ENCODE measurements at places on chromosomes 11 and 22. TPM values are rescaled to one million over a fixed set of nuclear protein-coding genes. Genes with fewer than 3 reads are reported as not detected.
A peak's percentile ranks its signal among the peaks of the same experiment; 100 is the strongest.

DNA sequence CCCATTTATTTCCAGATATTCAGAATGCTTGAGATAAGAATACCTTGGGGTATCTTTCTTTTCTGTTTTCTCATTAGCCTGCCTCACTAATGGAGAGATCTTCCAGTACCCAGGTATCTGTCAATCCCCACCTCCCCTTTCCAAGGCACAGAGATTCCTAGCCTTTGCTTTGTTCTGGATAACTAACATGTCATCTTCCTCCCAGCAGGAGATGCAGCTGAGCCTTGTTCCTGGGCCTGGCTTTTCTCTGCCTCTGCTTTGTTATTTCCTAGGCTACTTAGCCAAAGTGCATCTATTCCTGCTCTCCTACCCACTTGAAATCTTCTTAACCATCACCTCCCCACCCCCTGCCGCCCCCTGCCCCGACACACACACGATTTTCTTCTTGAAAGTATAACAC, 297.1 kb downstream of the NELL1 start:
- H3K36me3 ChIP-seq = no peaks in the 10 kb centered on the region
- H3K4me3 ChIP-seq = no peak overlapping the region
- H3K27ac ChIP-seq = no peak overlapping the region
- H3K4me1 ChIP-seq = no peaks in the 10 kb centered on the region
- no peak for DNase-seq

GRCh38 chr11:75230621-75231020, 10.0 kb upstream of the TPBGL start:
- H3K36me3 ChIP-seq = no peaks in the 10 kb centered on the region
- no peak overlapping the region for H3K27ac ChIP-seq
- no peaks in the 10 kb centered on the region for H3K4me1 ChIP-seq
- H3K27me3 ChIP-seq = no peaks in the 10 kb centered on the region

- H3K4me3 ChIP-seq = no peak overlapping the region
- H3K27me3 ChIP-seq = no peaks in the 10 kb centered on the region
- no peak overlapping the region for H3K27ac ChIP-seq
- peaks cover 4% of the 10 kb centered on the region for H3K4me1 ChIP-seq
- no peaks in the 10 kb centered on the region for H3K36me3 ChIP-seq
Measured at GRCh38 chr11:76268498-76268897, 62.2 kb upstream of the WNT11 start.

GRCh38 chr11:130247319-130247718, 67.4 kb downstream of the ZBTB44 start:
- no peak for DNase-seq
- no peaks in the 10 kb centered on the region for H3K36me3 ChIP-seq
- no peak overlapping the region for H3K27ac ChIP-seq
- H3K4me1 ChIP-seq = peaks cover 7% of the 10 kb centered on the region
- H3K4me3 ChIP-seq = no peak overlapping the region
- no peaks in the 10 kb centered on the region for H3K27me3 ChIP-seq

DNA sequence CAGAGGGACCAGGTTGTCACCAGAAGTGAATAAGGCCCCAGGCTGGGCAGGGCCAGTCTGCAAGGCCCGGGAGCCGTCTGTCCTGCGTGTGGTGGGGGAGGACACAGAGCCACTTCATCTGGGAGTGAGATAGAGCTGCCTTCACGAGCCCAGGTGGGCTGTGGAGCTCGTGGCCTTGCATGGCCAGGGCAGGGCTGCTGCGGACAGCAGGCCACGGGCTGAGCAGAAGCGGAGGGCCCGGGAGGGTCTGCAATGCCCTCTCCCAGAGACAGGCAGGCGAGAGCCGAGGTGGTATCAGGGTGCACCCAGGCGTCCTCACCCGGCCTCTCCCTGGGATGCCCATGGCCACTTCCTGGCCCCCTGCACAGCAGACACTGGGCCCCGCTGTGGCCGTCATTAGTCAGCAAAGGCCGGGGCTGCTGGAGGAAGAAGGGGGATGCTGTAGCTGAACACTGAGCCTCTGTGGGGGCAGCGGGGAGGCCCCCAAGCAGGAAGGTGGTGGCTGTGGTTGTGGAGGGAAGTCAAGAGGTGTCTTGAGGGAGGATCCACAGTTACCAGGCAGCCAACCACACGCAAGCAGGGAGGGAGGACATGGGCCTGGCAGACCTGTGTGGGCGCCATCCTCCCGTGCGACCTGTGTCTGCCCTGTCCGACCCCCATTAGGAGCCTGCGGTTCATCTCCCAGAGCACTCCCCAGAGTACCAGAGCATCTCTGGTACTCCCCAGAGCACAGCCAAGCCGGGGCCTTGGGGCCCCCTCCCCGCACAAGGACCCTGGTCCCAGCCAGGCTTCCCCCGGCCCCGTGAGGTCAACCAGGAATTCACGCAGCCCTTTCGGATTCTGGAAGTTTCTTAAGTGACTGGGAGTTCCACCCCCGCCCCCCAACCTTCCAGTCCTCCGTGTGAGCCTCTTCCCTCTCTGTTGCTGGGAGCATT, 1109.5 kb downstream of the BRD1 start:
- H3K4me3 ChIP-seq = no peak overlapping the region
- no peaks in the 10 kb centered on the region for H3K27me3 ChIP-seq
- no peaks in the 10 kb centered on the region for H3K4me1 ChIP-seq
- no peak for DNase-seq
- H3K36me3 ChIP-seq = no peaks in the 10 kb centered on the region
- no peak overlapping the region for H3K27ac ChIP-seq

DNA sequence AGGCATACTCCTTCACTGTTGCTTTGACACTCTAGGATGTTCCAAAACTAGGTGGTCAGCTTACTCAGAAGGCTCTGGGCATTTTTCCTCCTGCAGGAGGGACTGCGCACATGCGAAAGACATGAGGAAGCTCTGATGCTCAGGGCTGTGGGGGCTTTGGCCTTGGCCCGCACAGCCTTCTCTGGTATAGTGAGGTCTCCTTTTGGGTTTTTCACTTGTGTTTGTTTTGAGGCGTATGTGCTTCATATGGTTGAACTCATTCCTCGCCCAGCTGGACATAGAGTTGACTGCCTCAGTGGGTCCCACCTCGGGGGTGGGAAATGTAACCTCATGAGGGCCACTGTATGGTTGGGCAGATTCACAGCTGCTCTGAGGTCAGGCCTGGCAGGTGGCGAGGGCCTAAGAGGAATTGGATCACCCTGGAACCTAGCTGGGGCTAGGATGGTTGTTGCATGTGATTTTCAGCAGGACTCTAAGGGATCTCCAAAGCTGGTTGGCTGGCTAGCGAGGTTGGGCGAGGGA, 63.7 kb downstream of the PTPRJ start:
- H3K36me3 ChIP-seq = no peaks in the 10 kb centered on the region
- H3K27me3 ChIP-seq = no peaks in the 10 kb centered on the region
- peak overlapping the region; percentile 73 for H3K27ac ChIP-seq
- DNase-seq = no peak

GRCh38 chr11:126280595-126280994, 2.3 kb upstream of the TIRAP start:
- H3K4me1 ChIP-seq = peaks cover 37% of the 10 kb centered on the region
- H3K27ac ChIP-seq = peak overlapping the region; percentile 19
- peaks cover 20% of the 10 kb centered on the region for H3K36me3 ChIP-seq
- no peak overlapping the region for H3K4me3 ChIP-seq
- no peaks in the 10 kb centered on the region for H3K27me3 ChIP-seq
- no peak for DNase-seq

- H3K4me3 ChIP-seq = no peak overlapping the region
- no peaks in the 10 kb centered on the region for H3K4me1 ChIP-seq
- no peak overlapping the region for H3K27ac ChIP-seq
Measured at GRCh38 chr22:50357756-50358155, 14.6 kb downstream of the PPP6R2 start.

GRCh38 chr11:43404836-43405479, 46.2 kb downstream of the TTC17 start:
- H3K36me3 ChIP-seq = peaks cover 30% of the 10 kb centered on the region
- no peak for DNase-seq
- H3K4me1 ChIP-seq = no peaks in the 10 kb centered on the region
- H3K4me3 ChIP-seq = no peak overlapping the region
- no peaks in the 10 kb centered on the region for H3K27me3 ChIP-seq
- H3K27ac ChIP-seq = no peak overlapping the region

DNA sequence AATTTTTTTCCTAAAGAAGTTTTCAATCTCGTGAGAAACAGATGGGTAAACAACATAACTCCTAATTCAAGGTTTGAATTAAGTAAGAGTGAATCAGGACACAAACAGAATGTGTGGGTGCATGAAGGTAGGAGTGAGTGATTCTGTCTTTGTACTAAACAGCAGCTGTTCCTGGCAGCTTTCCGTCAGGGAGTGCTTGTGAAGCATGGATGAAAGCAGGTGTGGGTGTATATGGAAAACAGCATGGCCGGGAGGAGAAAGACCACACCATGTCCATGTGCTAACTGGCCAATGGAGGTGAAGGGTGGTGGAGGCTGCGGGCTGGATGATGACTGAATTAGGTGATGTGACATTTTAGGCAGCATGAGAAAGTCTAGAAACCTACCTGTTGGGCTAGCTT, 49.6 kb downstream of the BARX2 start:
- no peaks in the 10 kb centered on the region for H3K27me3 ChIP-seq
- no peak for DNase-seq
- no peak overlapping the region for H3K27ac ChIP-seq
- H3K4me3 ChIP-seq = no peak overlapping the region
- no peaks in the 10 kb centered on the region for H3K4me1 ChIP-seq

DNA sequence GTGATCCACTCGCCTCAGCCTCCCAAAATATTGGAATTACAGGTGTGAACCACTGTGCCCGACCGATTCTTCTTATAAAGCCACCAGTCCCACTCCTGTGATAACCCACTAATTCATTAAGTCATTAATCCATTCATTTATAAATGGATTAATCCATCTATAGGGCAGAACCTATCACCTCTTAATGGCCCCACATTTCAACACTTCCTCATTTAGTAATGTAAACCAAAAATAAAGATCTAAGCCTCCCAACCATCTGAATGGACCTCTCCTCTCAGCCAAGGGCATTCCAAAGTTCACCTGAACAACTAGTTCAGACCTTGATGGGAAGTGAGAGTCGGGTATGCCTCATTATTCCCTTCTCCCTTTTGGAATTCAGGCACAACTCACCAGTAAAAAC, 9.9 kb upstream of the MRPL11 start:
- no peaks in the 10 kb centered on the region for H3K36me3 ChIP-seq
- no peaks in the 10 kb centered on the region for H3K27me3 ChIP-seq
- no peak overlapping the region for H3K4me3 ChIP-seq
- no peaks in the 10 kb centered on the region for H3K4me1 ChIP-seq

DNA sequence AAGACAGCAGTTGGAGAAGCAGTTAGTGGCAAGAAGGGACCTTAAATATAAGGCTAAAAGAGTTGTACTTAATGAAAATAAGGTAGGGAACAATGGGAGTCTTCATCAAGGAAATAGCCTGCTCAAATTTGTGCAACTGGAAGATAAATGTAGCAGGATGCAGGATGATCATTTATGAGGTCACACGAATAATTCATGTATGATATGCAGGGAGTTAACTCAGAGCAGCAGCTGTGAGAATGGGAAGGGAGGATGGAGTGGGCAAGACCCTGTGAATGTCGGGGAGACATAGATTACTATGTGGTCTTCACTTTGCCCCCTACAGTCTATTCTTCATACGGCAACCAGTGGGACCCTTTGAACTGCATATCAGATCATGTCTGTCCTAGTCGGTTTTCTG, 25.2 kb upstream of the BMAL1 start:
- no peaks in the 10 kb centered on the region for H3K36me3 ChIP-seq
- H3K27me3 ChIP-seq = no peaks in the 10 kb centered on the region
- H3K4me3 ChIP-seq = no peak overlapping the region
- no peak for DNase-seq

GRCh38 chr11:96200243-96200642, 142.8 kb downstream of the MAML2 start:
- no peak for DNase-seq
- peaks cover 41% of the 10 kb centered on the region for H3K4me1 ChIP-seq
- H3K36me3 ChIP-seq = no peaks in the 10 kb centered on the region
- H3K4me3 ChIP-seq = no peak overlapping the region
- H3K27me3 ChIP-seq = no peaks in the 10 kb centered on the region

- no peaks in the 10 kb centered on the region for H3K4me1 ChIP-seq
- H3K4me3 ChIP-seq = no peak overlapping the region
- no peaks in the 10 kb centered on the region for H3K27me3 ChIP-seq
- no peak overlapping the region for H3K27ac ChIP-seq
- no peak for DNase-seq
Measured at GRCh38 chr11:35786188-35786587, 123.6 kb downstream of the TRIM44 start.

DNA sequence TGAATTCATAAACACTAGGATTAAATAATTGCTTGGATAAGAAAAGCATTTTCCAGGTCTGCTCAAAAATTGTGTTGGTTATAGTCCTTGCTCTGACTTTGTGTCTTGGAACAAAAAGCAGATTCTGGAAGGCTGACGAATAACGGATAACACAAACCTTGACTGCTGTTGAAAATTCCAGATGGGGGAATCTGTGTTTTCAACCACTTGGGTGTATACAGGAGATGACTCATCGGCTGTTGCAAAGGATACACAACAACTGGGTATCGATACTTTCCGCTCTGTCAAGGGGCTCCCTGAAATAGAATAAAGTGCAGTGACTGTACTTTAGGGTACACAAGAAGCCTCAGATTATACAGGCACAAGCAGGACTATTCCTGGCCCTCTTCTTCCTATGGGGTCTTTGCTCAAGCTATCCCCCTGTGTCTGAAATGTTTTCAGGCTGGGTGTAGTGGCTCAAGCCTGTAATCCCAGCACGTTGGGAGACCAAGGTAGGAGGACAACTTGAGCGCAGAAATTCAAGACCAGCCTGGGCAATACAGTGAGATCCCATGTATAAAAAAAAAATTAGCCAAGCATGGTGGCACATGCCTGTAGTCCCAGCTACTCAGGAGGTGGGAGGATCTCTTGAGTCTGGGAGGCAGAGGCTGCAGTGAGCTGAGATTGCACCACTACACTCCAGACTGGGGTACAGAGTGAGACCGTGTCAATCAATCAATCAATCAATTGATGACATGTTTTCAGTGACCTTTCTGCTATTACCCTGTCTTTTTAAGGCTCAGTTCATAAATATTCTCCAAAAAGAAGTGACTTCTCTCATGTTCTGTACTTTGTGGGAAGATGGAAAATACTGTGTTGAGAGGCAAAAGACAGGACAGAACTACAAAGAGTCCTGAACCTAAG, 48.6 kb upstream of the UCP3 start:
- no peaks in the 10 kb centered on the region for H3K4me1 ChIP-seq
- H3K27ac ChIP-seq = no peak overlapping the region
- no peaks in the 10 kb centered on the region for H3K27me3 ChIP-seq
- DNase-seq = no peak
- H3K4me3 ChIP-seq = no peak overlapping the region
- H3K36me3 ChIP-seq = peaks cover 6% of the 10 kb centered on the region

Gene BATF2
- total RNA-seq = 1.7 TPM

Gene TMEM132A
- 5.2 TPM for total RNA-seq

Gene NEFH
- 0.46 TPM for total RNA-seq

Gene MB
- not detected for total RNA-seq

Gene SYT9
- not detected for total RNA-seq
